ENCODE measurements at places on chromosomes 3 and 15.

DNA sequence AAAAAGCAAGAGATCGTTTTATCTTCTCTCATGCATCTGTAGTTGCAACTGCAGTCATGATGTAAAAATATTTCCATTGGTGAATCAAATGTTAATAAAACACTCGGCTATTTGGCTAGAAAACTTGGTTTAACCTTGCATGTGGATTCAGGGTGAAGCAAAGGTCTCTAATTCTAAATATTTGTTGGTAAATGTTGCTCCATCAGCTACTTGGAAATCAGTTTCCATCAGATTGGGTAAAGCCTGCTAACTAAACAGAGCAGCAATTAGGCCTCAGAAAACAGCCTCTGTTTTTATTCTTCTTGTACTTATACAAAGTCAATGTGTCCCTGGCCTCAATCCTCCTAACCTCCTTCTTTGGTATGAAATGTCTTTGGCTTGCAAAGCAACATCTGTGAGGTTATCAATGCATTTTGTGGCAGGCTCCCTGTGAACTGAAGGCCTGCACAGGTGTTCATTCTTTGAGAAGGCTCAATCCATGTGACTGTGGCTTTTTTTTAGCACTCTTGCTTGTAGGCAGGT is 312.3 kb downstream of the WDR72 start:
- DNase-seq: no peak

- DNase-seq: no peak
These were observed 153.7 kb upstream of the GADL1 start for GRCh38 chr3:31048143-31048542.

DNA sequence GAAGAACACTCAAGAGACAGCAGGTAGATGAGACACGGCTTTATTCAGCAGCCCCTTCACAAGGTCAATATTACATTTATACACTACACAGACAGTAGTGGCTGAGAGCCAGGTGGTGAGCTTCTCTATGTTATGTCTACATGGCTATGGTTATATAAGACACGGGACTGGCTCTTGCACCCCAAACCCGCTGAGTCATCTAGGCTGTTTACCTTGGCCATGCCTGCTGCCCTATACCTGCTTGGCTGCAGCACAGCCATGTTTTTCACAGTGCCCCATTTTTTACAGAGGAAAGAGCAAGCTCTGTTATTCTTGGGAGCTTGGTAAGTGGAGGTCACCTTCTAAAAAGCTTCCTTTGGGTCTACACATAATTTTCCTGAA is 231.6 kb downstream of the IGSF11 start:
- DNase-seq: no peak

DNA sequence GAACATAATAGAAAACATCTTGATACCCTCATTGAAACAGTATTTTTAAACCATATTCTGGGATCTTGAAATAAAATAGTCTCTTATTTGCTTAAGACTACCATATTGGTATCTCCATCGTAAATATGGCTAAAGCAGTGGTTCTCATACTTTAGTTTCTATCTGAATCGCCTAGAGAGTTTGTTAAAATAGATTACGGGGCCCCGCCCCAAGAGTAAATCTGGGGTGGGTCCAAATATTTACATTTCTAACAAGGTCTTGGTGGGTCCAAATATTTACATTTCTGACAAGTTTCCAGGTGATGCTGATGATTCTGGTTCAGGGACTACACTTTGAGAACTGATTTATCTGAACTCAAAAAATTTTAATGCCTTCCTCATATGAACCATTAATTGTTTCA is 45.3 kb downstream of the TSC22D2 start:
- no peak for DNase-seq

GRCh38 chr15:58139989-58140522 is 1.9 kb downstream of the AQP9 start:
- no peak for DNase-seq

- DNase-seq: no peak
These were observed 11.5 kb downstream of the THAP10 start for GRCh38 chr15:70880781-70881180.

DNA sequence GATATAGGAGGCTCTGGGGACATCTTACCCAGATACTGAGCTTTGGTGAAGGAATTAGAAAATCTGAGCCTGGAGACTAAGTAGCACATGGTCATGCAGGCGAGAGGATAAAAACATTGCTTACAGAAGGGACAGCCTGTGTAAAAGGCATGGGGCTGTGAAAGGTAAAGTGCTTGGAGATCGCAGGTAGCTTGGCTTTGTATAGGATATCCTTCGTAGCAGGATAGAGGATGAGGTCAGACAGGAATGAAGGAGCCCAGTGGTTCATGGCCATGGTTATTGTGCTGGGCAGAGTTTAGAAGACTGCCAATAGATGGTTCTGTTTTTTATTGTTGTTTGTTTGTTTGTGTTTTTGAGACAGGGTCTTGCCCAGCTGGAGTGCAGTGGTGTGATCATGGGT is 82.5 kb downstream of the SLMAP start:
- DNase-seq: no peak

DNA sequence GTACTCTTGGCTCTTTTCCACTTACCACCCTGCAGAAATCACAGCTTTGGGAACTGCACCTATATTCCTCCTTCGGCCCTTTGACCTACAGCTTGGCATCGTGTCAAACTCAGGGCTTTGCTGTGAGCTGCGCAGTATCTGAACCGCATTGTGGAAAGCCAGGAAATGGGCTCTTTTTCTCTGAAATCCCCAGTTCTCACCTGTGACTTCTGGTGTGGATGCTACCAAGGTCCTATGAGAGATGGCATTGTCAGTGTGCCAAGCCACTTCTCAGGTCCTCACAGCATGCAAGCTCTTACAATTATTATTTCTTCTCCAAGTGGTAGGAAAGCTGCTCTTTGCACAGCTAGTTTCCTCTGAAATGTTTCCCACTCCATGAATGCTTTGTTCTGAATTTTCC is 450.6 kb upstream of the TBL1XR1 start:
- DNase-seq: no peak

GRCh38 chr3:171804618-171805389 is 5.5 kb downstream of the PLD1 start:
- DNase-seq: no peak

GRCh38 chr3:73060302-73060723 is 1.1 kb upstream of the EBLN2 start:
- no peak for DNase-seq

DNA sequence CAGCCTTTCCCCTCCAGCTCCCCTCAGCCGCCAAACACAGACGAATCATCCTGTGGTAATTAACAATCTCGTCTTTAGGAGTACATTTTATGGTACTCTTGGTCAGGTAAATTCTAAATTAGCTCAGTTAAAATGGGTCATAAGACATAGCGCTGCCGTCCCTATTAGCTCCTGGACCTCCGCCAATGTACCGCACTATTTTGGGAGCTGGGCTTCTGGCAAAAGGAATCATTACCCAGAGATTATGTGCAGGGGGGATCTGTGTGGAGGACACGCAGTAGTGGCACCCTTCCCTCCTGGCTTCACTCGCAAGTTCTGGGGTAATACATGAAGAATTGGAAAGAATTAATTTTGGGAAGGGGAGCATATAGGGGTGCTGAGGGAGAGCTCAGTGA is 68.6 kb upstream of the ONECUT1 start:
- no peak for DNase-seq

DNA sequence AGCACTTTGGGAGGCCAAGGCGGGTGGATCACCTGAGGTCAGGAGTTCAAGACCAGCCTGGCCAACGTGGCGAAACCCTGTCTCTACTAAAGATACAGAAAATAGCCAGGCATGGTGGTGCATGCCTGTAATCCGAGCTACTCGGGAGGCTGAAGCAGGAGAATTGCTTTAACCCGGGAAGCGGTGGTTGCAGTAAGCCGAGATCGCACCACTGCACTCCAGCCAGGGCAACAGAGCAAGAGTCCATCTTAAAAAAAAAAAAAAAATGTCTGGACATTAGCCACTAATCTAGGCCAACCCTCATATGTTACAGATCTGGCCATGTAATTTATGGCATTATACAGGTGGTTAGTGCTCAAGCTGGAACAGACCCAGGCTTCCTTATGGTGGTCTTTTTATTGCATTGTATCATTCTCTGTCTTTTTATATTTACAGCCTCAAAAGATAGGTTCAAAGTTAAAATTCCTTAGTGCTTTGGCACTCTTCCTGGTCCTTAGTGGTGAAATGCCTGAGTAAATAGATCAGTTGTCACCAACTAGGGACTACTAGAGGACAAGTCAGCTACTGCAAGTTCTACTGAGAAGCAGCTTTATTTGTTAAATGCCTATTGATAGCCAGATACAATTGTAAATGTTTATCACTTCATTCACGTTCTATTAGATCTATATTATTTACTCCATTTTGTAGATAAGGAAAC is 16.0 kb downstream of the STARD9 start:
- DNase-seq: no peak

- DNase-seq: no peak
These were observed 2.5 kb upstream of the ETFA start for GRCh38 chr15:76313731-76314130.

DNA sequence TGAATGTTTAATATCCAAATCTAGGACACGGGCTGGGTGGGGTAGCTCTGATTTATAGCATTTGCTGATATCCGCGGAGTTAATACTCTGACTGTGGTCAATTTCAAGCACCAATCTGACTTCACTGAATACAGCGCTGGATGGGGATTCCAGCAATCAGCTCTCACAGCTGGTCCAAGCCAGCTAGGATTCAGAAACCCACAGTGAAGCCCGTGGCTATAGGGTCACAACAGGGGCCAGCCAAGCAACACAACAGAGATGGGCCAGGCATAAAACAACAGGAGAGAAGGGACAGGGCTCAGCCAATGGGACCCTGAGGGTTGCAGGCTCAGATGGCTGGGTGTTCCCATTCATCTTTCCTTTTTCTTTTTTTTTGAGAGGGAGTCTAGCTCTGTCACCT is 5.4 kb upstream of the LMAN1L start:
- DNase-seq: no peak

- no peak for DNase-seq
These were observed 94.5 kb upstream of the SOX14 start for GRCh38 chr3:137669519-137670060.

- no peak for DNase-seq
These were observed 15.6 kb downstream of the SMAD3 start for GRCh38 chr15:67080900-67081431.

GRCh38 chr3:5202222-5202621 is 14.7 kb downstream of the EDEM1 start:
- no peak for DNase-seq

DNA sequence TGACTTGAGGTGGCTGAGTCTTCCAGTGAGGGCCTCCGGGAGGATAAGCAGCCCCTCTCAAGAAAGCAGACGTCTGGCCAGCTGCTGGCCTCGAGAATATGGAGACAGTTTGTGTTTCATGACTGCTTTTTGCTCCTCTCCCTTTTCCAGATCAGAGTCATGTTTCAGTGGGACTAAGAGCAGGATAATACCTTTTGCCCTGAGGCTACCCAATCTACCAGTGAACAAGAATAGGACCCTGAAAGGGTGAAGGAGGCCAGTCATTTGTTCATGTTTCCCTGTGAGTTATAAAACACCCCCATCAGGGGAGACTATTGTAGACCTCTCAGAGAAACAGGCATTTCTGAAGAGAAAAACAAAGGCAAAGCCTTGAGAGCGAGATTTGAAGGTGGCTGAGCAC is 137.4 kb downstream of the RYR3 start:
- no peak for DNase-seq

DNA sequence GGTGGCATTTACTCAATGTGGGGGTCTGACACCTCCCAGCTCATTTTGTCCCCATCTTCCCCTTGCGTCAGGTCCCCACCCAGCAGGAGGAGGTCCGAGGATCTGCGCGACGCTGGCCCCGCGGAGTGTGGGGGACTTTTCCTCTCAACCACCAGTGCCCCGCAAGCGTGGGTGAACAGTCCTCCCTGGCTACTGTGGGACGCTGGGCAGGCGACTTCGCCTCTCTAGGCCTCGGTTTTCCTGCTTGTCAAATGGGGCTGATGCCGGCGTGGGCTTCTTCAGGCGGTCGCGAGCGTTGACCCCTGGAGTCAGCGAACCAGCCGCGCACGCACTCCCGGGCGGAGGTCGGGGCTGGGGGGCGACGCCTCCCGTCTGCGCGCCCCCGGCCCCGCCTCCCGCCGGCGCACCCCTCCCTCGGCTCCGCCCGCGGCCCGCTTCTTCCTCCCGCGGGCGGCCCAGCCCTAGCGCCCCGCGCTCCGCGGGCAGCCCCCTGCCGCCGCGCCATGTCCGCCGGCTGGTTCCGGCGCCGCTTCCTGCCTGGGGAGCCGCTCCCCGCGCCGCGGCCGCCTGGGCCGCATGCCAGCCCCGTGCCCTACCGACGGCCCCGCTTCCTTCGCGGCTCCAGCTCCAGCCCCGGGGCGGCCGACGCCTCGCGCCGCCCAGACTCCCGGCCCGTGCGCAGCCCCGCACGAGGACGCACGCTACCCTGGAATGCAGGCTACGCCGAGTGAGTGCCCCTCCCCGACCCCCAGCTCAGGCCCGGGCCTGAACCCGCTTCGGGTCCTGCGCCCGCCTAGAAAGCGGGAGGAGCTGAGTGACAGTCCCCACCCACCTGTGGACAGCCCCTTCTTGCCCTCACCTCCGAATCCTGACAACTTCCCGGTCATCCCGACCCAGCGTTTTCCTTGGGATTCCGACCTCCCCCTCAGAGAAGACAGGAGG is at the start of gene PPM1M:
PPM1M (plus strand) TSS at position 438 of the 942 bp plus-strand sequence; CDS start at position 504, 66 bp downstream.
- no peak for DNase-seq

GRCh38 chr3:33061782-33062181 is 35.2 kb downstream of the GLB1 start:
- DNase-seq: no peak

GRCh38 chr3:69762768-69763229 is 23.5 kb downstream of the MITF start:
- DNase-seq: no peak

- peak; percentile 21 for DNase-seq
These were observed 97.7 kb upstream of the ATP2B2 start for GRCh38 chr3:10602769-10603768.

GRCh38 chr3:56989169-56989976 is 71.1 kb upstream of the SPATA12 start:
- DNase-seq: no peak

DNA sequence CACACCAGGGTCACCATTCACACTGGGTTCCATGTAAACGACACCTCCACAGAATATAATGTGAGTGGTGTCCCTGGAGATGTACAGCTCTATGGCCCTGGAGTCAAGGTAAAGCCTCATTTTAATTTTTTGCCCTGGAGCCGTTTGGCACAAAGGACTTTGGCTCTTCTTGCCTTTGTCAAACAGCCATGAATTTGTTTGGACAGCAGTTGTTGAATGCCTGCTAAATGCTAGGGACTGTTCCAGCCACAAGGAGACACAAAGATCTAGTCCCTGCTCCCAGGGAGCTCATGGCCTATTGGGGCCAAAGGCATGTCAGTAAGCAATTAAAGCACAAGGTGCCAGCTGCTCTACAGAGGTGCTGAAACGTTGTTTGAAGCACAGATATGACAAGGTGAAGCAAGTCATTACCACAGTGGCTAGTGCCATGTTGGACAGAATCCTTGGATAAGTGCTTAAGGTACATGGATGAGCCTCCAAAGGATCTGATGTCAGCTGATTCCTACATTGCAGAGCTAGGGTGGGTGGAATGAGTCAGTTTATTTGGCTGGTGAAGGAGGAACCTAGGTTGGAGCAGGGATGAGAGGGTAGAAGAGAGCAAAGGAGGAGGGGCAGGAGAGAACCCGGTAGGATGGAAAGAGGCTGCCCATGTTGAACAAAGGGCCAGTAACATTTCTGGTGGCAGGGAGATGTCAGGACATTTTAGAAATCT is 171.9 kb upstream of the CTDSPL start:
- DNase-seq: no peak
